ENCODE measurements at places on chromosomes 1 and 21. TPM values are rescaled to one million over a fixed set of nuclear protein-coding genes. Genes with fewer than 3 reads are reported as not detected.

DNA sequence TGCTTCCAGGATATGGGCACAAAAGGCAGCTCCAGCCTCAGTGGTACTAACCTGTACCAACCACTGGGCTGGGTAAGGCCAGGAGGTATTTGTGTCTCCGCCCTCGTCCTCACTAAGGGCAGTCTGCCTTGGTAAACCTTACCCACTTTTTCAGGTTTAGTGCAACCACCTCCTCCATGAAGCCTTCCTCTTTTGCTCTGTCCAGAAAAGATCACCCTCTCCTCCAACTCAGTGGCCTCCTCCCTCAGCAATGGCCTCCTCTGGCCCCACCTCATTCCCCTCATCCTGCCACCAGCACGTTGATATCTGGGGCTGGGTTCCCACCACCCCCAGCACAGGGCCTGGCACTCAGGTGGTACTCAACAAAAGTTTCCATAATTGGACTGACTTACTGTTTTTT, 161.5 kb downstream of the GRIK3 start:
- no peak for DNase-seq

GRCh38 chr1:160838888-160839287, 23.8 kb downstream of the CD244 start:
- no peak for DNase-seq

GRCh38 chr1:37676281-37677142, 15.8 kb upstream of the CDCA8 start:
- DNase-seq, result peak; percentile 26

SPATA21 gene
- polyA plus RNA-seq, result 0.50 TPM

HOOK1 gene
- polyA plus RNA-seq, result 30.6 TPM

COL9A2 gene
- polyA plus RNA-seq, result 18.3 TPM

GRCh38 chr1:174654560-174654959, 206.8 kb downstream of the GPR52 start:
- DNase-seq, result no peak

DNA sequence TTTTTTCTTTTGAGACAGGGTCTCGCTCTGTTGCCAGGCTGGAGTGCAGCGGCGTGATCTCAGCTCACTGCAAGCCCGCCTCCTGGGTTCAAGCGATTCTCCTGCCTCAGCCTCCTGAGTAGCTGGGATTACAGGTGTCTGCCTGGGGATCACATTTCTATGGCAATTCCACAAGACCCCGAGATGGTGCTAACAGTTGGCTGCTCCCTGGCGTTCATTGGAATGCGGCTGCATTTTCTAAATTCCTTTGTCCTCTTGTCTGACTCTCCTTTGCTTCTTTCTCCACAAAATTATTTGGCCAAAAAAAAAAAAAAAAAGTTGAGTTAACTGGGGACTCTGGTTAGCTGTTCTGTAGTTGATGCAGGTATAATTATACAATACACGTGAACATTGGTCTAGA, 176.4 kb downstream of the ETS2 start:
- DNase-seq, result no peak

SYF2 gene
- 90.4 TPM for polyA plus RNA-seq

Measured in right lung (tissue), 10 donors.